ENCODE measurements at places on chromosomes 3 and 15. TPM values are rescaled to one million over a fixed set of nuclear protein-coding genes. Genes with fewer than 3 reads are reported as not detected.
A peak's percentile ranks its signal among the peaks of the same experiment; 100 is the strongest.

Gene TNFAIP8L3
- total RNA-seq, result not detected

Gene ZNF620
- 3.1 TPM for total RNA-seq

GRCh38 chr15:32873284-32874114, 155.7 kb downstream of the GREM1 start:
- DNase-seq, result no peak

GRCh38 chr15:96217983-96218382, 112.5 kb upstream of the NR2F2 start:
- no peak for DNase-seq

- DNase-seq, result peak; percentile 82
These were observed 188.7 kb upstream of the LINGO1 start for GRCh38 chr15:77821188-77821958.

DNA sequence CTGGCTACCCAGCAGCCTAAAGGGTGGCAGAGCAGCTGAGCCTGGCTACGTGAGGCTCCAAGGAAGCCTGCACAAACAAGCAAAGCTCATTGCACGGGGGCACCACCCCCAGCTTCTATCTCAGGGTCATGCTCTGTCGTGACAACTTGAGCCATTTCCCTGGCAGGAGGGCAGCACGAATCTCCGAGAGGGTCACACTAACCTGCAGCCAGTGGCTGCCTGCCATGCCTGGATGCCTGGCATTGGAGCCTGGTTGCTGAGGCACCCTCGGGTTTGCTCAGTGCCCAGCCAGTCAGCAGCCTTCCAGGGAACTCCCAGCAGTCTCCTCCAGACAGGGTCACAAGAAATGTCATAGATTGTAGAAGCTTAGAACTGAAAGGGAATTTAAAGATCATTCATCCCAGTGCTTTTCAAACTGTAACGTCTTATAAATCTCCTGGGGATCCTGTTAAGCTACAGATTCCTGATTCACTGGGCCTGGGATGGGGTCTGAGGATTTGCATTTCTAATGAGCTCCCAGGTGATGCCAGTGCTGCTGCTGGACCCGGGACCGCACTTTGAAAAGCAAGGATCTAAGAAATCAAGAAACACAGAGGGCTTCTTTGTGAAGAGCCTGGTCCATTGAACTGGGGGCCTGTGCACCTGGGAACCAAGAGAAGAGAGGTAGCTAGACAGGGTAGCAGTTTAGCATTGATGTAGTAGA, 48.4 kb downstream of the TMEM266 start:
- no peak for DNase-seq

- no peak for DNase-seq
These were observed 19.9 kb upstream of the LRRC2 start for GRCh38 chr3:46585799-46586693.
